ENCODE measurements at places on chromosomes 3 and 15.

DNA sequence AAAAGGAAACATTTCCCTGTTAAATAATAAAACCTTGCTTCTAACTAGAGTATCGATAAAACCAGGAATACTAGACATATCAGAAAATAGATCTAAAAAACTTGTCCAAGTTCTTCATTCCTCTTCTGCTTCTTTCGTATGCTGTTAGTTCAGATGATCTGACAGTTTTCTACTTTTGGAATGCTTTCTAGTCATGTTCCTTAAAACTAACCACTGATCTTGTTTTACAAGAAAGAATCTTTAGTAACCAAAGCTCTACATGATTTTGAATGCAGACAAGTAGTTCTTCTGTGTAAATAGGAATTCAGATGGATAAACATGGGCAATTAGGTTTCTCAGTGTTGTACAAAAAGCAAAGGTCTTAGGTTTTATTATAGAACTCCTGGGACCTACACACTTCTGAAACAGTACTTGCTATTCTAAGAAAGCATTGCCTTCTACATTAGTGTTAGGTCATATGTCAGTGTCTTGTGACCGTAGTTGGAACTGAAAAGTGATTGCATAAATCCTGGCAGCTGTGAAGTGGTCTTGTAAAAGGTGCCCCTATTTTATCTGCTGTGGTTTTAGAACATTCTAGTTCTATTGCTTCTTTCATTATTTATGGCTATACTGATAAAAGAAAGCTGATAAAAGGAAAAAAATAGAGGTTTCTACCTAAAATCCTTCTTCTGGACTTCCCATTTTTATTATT lies 40.7 kb downstream of the SNRK start:
- no peak for DNase-seq

- no peak for DNase-seq
Measured at GRCh38 chr3:52483081-52483480, 12.1 kb upstream of the STAB1 start.

GRCh38 chr15:40754883-40755811 lies at the start of gene RMDN3:
Gene RMDN3 (minus strand): TSS chr15:40755254. CDS start chr15:40754783, 471 bp downstream.
- DNase-seq: peak; percentile 93

DNA sequence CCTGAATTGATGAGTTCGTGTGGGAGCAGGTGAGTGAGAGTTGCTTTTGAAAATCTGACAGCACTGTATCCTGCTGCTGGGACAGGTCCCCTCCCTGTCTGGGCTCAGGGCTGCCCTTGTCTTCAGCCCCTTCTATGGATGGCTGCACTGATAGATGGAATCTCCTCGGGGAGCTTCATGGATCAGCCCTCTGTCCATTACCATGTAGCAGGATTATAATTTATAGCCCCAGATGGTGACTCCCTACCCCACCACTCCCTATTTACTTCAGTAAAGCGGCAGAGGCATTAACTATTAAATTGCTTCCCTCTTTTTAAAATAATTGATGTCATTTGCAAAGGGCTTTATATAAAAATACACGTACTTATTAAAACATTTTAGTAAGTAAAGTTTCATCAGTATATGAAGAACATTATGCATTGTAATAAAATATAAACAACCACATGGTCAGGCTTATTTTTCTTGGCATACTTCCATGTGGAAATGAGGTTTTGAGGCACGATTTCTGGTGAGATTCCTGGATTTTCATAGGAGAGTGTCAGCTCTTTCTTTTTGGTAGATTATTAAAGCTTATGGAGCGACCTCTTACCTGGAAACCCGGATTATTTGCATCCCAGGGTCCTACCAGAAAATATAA lies 38.5 kb downstream of the MAP3K13 start:
- no peak for DNase-seq

DNA sequence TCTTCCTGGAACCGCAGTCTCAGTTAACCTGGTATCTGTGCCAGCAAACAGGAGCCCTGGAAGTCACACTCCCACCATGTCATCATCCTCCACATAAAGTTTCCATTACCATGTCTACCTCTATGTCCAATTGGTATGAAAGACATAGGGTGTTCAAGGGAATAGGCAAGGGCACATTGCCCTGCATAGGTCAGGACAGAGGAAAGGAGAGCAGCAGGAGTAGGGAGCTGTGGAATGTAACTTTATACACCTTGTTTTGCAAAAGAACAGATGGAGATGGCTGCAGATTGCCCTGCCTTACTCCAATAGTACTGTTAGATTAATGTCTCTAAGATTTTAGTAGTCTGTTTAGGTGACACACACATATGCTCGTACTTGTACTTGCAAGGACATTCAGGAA lies 1056.4 kb downstream of the NTRK3 start:
- DNase-seq: no peak

DNA sequence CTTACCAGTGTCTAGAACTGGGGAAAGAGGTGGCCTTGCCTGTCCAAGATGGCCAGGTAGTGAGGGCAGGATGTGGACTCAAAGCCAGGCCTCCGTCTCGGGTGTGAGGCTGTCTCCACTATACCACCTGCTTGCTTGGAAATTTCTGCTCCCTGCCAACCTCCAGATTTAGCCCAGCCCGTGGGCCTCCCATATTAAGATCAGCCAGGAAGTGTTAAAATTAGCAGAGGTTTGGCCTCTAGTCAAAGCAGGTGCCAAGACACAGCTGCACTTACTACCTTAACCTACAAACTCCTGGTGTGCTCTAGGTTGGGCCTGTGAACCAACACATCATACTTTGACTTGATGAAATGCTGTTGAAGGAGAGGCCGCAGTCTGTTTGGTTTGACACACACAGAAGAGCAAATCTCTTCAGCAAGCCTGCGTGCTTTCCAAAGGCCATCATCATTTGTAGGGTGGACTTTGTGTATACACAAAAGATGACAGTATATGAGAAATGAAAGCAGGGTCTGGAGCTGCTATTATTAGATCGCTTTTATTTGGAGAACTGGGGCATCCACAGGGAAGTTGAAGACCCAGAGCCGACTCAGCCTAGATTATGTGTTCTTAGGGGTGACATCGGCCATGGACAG lies 206.5 kb downstream of the XXYLT1 start:
- DNase-seq: no peak

DNA sequence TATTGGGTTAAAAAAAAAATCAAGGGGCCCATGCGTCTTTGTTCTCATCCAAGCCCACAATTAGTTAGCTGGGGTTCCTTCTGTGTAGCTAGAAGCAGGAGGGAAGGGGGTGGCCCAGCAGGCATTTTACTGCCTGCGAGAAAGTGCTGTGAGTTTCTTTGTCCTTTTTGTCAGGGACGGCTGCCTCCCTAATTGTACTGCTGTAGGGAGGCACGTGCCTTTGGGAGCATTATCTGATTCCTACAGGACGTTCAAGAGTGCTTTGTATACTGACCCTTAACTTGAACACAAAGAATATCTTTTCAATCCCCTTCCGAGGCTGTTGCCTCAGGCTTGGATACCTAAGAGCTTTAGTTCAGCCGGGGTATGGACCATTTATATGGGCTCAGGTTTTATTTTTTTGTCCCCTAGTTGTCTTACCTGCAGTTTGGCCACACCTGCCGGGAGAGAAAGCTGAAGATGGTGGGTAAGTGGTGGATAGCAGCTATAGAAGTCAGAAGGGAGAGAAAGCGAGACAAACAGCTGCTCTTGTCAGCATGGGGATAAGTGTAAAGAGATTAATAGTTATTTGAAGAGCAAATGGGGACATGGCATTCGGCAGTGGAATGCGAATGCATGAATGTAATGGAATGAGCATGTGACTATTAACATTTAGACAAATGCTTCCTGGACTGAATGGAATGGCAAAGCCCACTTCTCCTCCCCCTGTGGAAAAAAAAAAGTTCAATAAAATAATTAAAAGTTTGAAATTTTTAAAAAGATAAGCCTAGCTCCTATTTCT lies 175.2 kb downstream of the TP63 start:
- DNase-seq: no peak

DNA sequence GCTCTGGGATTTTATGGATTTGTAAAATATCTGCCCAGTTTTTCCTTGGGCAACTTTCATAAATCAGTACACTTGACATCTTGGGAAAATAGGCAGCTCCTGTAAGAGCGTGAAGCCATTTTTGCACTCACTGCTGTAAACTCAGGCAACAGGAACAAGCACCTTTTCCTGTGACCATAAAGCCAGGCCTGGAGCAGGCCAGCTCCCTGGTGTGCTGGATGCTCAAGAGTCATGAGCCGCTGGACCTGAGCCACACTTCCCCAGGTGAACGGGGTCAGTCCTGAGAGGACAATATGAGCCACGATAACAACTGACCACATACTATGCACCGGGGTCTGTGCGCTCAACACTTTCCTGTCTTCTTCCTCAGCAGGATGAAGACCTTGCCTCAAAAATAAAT lies 158.2 kb downstream of the NUP210 start:
- no peak for DNase-seq

DNA sequence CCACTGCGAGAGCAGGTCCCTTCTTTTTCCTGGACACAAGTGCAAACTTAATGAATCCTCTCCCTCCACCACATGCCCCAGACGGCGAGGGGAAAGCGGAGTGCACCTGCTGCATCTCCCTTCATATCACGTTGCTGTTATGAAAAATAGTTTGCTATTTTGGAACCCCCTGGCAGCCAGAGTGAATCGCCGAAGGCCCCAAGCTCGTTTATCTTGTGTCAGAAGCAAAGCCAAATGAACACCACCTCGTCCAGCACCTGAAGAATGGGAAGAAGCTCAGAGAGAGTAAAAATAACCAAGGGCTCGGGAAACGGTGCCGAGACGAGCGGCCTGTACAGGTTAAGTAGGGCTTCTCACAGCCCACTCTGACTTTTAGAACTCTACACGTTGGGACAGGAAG lies 394.6 kb upstream of the RORA start:
- DNase-seq: no peak
